ENCODE measurements at places on chromosomes 1 and 21.

DNA sequence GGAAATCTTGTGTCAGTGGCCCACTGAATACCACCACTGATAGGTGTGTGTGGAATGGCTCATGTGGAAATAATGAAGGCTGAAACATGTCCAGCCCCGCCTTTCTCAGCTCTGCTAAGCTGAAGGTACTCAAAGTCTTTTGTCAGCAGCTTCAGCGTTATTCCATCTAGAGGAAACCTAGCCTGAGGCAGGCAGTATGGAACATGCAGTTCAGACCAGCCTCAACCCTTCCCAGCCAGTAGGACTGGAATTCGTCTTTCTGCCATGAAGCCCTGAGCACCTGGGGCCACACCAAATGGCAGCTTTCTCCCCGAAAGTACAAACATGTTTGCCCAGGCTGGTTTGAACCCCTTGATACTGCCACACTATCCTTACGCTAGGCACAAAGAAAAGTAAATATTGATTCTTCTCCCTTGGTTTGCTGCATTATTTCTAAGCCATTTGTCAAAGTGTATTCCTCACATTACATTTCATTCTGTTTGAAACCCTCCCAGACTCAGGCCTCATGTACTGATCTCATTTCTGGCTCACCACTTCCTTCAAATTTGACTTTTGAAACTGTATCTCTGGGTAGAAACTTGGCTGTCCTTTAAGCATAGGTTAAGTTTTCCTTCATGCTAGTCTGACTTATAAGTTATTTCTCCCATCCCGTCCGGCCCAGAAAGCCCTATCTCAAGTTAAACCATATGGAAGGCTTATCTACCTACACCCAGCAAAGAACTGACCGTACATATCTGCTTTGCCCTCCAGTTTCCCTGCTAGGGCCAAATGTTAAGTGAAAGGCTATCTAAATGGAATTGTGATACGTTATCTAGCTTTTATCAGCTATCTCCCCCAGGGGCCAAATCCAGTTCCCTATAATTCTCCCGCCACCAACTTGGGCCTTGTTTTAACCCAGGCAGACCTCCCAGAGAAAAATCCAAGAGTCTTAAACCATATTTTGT, 45.7 kb upstream of the HOOK1 start:
- no peak for DNase-seq

DNA sequence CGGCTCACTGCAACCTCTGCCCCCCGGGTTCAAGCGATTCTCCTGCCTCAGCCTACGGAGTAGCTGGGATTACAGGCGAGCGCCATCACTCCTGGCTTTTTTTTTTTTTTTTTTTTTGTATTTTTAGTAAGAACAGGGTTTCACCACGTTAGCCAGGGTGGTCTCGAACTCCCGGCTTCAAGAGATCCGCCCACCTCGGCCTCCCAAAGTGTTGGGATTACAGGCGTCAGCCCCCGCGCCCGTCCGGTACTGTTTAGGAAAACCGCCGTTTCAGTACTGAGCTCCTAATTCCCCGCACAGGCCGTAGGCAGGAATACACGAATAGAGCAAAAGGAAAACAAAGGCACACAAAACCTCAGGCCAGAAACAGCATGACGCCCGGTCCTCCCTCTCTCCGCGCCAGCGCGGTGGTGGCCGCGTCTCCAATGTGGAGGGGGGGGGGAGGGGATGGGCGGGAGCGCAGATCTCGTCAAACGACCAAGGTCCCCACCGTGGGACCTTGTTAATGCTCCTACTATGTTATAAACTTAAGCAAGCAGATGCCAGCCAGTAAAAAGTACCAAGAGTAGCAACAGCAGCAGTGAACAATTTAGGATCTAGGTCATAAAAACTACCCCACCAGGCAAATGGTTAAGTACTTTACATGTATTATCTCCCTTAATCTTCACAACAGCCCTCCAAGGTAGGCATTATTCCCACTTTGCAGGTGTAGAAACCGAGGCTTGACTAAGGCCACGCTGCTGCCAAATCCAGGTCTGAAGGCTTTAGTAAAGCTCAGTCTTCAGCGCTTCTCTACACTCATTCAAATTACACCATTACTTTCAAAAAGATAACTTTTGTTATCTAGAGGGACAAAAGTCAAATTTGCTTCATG, 648 bp upstream of the ADAR start:
- no peak for DNase-seq

GRCh38 chr1:29437946-29438345, 201.6 kb downstream of the PTPRU start:
- no peak for DNase-seq

DNA sequence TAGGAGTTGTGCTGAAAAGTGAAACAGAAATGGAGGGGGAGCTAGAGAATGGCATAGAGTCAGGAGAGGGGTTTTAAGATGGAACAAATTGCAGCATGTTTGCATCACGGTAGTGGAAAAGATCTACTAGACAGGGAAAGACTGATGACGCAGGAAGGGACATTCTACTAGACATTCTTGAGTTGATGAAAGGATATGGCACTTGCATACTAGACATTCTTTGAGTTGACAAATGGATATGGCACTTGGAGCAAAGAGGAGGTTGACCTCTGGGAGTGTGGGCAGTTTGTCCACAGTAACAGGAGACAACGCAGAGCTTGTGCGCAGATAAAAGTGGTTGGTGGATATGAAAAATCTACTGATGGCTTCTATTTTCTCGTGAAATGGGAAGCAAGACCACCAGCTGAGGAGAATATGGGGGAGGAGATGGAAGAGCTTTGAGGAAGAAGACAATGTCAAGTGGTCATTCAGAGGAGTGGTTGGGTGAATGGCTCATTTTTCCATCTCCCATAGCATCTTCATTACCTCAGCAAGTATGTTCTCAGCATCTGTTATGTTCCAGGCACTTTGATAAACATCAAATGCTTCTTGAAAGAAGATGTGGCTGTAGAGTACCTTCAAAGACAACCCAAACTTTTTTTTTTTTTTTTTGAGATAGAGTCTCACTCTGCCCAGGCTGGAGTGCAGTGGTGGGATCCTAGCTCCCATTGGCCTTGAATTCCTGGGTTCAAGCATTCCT, 2.4 kb upstream of the CTPS1 start:
- no peak for DNase-seq

- no peak for DNase-seq
Measured at GRCh38 chr21:37870221-37870620, 46.0 kb downstream of the KCNJ6 start.

- no peak for DNase-seq
Measured at GRCh38 chr1:159421821-159422220, 10.2 kb upstream of the OR10J4 start.

DNA sequence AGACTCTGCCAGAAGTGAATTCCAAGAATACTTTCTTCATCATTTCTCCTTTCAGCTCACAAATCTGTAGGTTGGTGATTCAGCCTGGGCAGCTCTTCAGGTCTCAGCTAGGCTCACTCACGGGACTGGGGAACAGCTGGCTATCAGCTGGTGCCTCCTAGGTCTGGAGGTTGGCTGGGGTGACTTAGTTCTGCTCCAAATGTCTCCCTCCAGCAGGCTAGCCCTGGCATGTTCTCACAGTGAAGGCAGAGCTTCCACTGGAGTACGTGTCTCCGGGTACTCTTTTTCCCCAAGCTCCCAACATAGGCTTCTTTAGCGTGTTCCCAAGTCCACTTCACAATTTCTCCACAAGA, 12.5 kb upstream of the VAMP4 start:
- no peak for DNase-seq

- DNase-seq = no peak
Measured at GRCh38 chr1:121595089-121595488, 410.3 kb downstream of the SRGAP2C start.

DNA sequence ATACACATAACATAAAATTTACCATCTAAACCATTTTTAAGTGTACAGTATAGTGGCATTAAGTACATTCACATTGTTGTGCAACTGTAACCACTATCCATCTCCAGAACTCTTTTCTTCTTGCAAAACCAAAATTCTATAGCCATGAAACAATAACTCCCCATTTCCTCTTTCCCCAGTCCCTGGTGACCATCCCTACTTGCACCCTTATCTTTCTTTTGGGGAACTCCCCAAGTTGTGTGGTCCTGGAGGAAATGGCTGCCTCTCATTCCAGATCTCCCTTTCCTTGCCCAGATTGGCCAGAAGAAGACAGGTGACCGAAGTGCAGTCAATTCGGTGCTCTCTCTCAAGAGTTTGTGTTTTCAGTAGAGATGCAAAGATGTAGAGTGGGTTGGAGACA, 389.6 kb upstream of the C1orf87 start:
- no peak for DNase-seq

- no peak for DNase-seq
Measured at GRCh38 chr1:89657886-89658285, 25.0 kb downstream of the LRRC8C start.

DNA sequence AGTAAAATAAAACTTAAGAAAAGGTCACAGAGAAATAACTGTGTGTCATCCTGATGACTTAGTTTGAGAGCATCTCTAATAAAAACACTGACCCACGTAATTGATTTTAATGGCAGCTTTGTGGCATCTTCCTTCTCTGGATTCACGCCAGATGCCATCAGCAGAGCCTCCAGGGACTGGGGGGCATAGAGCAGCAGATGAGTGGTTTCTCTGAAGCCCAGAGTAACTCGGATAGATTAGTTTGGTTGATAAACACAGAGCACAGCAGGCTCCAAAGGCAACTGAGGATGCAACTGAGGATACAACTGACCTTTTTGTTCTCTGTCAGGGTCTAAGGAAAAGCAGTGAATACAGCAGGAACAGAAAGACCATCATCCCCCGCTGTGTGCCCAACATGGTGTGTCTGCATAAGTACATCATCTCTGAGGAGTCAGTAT, 180.8 kb downstream of the RPS6KC1 start:
- DNase-seq = no peak

All from forelimb muscle (tissue), 1 donor.